ENCODE measurements at places on chromosomes 12 and 14.

DNA sequence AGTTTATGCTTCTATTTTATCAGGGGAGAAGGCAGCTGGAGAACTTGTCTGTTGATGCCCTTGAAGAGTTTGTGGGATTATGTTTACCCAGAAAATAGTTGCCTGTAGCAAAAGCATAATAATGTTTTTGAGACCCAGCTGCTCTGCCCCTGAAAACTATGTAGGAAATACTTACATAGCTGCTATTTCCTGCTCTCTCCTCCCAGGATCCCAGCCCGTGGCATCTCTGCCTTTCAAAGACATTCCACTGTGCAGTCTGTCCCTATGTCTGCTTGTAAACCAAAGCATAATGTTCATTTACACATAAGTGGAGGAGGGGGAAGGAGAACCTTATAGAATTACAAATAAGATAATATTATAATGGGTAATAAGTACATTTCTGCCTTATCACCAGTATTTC, 198.7 kb downstream of the SYT1 start:
- no peak for DNase-seq

GRCh38 chr14:60975551-60975950, 5.3 kb downstream of the TRMT5 start:
- DNase-seq, result no peak

DNA sequence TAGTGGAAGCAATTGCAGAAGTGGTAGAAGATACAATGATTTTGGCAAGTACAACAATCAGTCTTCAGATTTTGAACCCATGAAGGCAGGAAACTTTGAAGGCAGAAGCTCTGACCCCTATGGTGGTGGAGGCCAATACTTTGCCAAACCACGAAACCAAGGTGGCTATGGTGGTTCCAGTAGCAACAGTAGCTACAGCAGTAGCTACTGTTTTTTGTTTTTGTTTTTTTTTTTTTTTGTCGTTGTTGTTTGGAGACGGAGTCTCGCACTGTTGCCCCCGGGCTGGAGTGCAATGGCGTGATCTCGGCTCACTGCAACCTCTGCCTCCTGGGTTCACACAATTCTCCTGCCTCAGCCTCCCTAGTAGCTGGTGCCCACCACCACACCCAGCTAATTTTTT, 47.4 kb downstream of the IFNG-AS1 start:
- no peak for DNase-seq

DNA sequence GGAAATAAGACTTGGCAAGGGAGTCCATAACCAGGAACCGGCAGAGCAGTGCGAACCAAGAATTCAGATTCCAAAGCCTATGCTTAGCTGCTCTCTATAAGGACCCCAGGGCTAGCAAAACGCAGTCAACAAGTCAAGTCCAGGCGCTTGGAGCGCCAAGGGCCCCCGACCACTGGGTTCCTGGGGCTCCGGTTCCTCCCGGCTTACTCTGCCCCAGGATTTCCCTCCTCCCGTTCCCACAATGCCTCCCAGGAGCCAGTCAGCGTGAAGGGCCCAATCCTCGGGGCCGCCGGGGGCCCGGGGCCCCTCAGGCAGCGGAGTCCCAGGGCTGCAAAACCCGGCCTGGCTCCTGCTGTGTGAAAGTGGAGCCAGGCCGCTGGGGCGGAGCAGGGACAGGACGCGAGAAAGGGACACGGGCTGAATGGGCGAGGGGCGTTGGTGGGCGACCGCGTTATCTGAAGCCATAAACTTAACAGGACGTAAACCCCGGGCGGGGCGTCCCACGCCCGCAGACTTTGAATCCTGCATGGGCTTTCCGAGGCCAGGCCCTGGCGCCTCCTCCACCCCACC, 1.5 kb downstream of the KRT8 start:
- no peak for DNase-seq

DNA sequence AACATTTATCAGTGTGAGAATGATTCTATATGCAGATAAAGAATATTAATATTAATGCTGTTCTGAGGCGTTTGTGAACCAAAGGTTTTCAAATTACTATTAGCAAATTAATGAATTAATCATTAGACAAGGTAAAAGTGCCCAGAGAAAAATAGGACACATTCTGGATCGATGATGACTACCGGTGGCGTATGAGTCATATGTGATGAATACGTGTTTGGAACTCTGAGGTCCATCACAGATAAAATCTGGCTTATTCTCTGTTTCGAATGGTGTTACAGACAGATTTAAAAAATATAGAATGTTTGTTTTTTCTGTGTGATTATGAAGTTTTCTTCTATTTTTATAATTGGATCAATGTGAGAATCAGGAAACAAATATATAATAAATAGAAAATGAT, 79.2 kb upstream of the RTL1 start:
- no peak for DNase-seq
